Activated T-cell treated with anti-CD3 and anti-CD28 coated beads for 24 hours (primary cell): ENCODE measurements at places on chromosomes 6 and 20.
A peak's percentile ranks its signal among the peaks of the same experiment; 100 is the strongest.

GRCh38 chr6:77383026-77383425 is 80.3 kb downstream of the HTR1B start:
- DNase-seq, result no peak

DNA sequence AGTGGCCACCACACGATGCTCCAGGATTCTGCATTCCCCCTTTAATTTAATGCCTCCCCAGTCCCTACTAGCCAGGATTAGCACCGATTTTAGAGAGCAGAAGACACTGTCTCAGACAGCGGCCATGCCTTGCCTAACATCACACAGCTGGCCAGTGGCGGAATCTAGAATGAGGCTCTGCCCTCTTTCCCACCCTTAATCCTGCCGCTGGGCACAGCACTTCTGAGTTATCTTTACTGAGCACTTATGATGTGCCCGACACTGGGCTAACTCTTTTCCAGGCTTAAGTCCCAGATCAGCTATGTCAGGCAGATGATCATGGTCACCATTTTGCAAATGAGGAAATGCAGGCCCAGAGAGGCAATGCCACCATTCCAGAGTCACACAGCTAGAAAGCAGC is 5.6 kb upstream of the BPIFA2 start:
- no peak for DNase-seq

GRCh38 chr20:52991830-52992229 is 19.7 kb downstream of the TSHZ2 start:
- DNase-seq, result no peak

GRCh38 chr6:26233649-26234420 is 131.2 kb upstream of the BTN3A2 start:
- DNase-seq, result peak; percentile 48

DNA sequence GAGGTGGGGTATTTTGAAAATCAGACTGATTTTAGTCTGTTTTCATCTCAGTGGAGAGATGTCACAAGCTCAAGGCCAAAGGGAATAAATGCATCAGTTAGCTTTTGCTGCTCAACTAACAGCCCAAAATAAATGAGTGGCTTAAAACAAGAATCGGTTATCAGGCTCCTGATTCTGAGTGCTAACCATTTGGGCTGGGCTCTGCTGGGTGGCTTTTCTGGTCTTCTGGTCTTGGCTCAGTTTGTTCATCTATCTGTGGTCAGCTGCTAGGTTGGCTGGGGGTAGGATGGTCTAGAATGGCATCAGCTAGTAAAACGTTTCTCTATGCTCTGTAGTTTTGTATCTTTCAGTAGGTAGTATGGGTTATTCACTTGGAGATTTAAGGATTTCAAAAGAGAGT is 357.5 kb upstream of the JAG1 start:
- no peak for DNase-seq
